GM23338 (cell line): ENCODE measurements at places on chromosomes 11 and 22. TPM values are rescaled to one million over a fixed set of nuclear protein-coding genes. Genes with fewer than 3 reads are reported as not detected.

- H3K27me3 ChIP-seq = no peaks in the 10 kb centered on the region
- H3K27ac ChIP-seq = no peak overlapping the region
- no peaks in the 10 kb centered on the region; the same call in 1 of the 2 replicates for H3K4me1 ChIP-seq
- no peak overlapping the region for H3K4me3 ChIP-seq
These were observed 243.4 kb upstream of the PLET1 start for GRCh38 chr11:112504056-112504455.

- peak; percentile 8 for DNase-seq
- H3K27me3 ChIP-seq = no peaks in the 10 kb centered on the region
- H3K4me1 ChIP-seq = no peaks in the 10 kb centered on the region
- H3K4me3 ChIP-seq = no peak overlapping the region
- no peak overlapping the region for H3K27ac ChIP-seq
These were observed 138.1 kb upstream of the ANO3 start for GRCh38 chr11:26193694-26194365.

The KLHDC7B gene
- total RNA-seq = 0.58 TPM in 1 of 2 replicates, not detected in the other

DNA sequence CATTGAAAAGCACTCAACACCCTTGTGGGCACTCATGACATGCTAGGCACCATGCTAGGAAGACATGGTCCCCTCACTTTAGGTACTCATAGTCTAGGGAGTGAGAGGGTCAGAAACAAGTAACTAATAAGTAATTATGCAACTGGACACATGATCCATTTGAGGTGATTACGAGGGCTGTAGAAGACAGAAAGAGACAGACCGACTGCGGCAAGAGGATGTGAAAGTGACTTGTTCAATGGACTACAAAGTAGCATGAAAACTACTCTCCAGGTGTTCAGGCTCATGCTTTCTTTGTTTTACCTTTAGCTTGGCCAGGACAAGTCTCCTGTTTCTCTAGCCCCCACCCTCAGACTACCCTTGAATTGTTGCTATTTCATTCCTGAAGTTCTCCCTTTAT lies 310.8 kb upstream of the SORL1-AS1 start:
- H3K4me1 ChIP-seq = 0 out of 2 replicates have a peak, but pooled peaks cover 3% of the 10 kb centered on the region
- no peak overlapping the region for H3K27ac ChIP-seq
- H3K36me3 ChIP-seq = no peaks in the 10 kb centered on the region

GRCh38 chr22:18091916-18092526 lies 14.2 kb downstream of the PEX26 start:
- H3K27me3 ChIP-seq = no peaks in the 10 kb centered on the region
- H3K4me3 ChIP-seq = no peak overlapping the region
- H3K4me1 ChIP-seq = no peaks in the 10 kb centered on the region
- no peak for DNase-seq
- no peak overlapping the region for H3K27ac ChIP-seq
- H3K36me3 ChIP-seq = peaks cover 12% of the 10 kb centered on the region

The OR5P2 gene
- 1.3 and 1.5 TPM in 2 replicates for total RNA-seq

DNA sequence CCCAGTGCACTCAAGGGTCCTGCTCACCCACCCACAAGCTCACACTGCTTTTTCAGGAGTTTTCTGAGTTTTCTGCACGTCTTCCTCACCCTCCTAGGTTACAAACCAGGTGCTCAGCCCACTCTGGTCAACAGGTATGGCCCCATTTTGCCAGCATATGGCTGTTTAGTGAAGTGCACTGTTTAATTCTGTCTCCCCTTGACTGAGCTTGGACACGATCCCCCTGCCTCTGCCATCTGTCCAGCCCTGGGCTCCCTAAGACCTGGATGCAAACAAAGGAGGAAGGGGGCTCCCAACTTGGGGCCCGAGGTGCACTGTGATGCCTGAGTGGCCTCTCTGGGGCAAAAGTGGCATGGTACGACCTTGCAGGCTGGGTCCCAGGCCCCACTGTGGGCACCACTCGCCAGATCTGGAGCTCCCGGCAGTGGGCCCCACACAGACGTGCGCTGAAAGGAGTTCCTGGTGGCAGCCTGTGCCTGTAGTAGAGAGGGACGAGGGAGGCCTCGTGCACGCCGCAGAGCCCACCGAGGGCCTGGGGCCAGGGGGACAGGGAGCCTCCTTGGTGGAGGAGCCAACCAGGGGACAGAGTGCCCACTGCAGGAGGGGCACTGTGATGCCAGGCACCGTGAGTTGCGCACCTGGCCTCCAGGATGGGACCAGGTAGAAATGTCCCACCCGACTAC lies 37.3 kb upstream of the COMT start:
- H3K4me3 ChIP-seq = no peak overlapping the region
- no peak for DNase-seq
- H3K27me3 ChIP-seq = no peaks in the 10 kb centered on the region
- H3K36me3 ChIP-seq = no peaks in the 10 kb centered on the region

DNA sequence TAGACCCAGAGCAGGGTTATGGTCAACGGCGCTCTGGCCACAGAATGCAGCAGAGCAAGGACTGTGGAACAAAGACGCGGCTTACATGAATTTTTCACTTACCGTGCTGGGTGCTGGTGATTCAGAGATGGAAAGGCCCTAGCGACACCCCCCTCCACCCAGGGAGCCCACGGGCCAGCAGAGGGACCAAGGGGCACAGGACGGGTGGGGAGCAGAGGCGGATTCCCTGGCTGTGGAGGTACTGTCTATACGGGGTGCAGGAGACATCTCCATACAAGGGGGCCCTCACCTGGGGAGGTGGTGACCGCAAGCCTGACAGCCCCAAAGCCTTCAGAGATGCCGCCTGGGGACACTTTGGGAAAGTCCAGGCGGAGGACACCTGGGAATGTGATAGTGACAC lies 1.1 kb upstream of the SEPTIN5 start:
- no peak overlapping the region for H3K4me3 ChIP-seq
- H3K27me3 ChIP-seq = peaks cover 49% of the 10 kb centered on the region
- no peak for DNase-seq
- peaks cover 4% of the 10 kb centered on the region; the same call in 1 of the 2 replicates for H3K4me1 ChIP-seq
- H3K36me3 ChIP-seq = no peaks in the 10 kb centered on the region

- H3K4me1 ChIP-seq = no peaks in the 10 kb centered on the region
- H3K27ac ChIP-seq = no peak overlapping the region
These were observed 46.0 kb upstream of the CCDC34 start for GRCh38 chr11:27409049-27409448.

- no peak for DNase-seq
- H3K36me3 ChIP-seq = no peaks in the 10 kb centered on the region
- no peaks in the 10 kb centered on the region for H3K4me1 ChIP-seq
- no peaks in the 10 kb centered on the region for H3K27me3 ChIP-seq
- no peak overlapping the region for H3K4me3 ChIP-seq
These were observed 42.1 kb downstream of the SLC1A2 start for GRCh38 chr11:35377262-35377661.

GRCh38 chr11:19790831-19791552 lies 78.4 kb downstream of the NAV2 start:
- peak; percentile 93 for DNase-seq
- no peaks in the 10 kb centered on the region for H3K27me3 ChIP-seq
- no peaks in the 10 kb centered on the region for H3K36me3 ChIP-seq
- H3K4me3 ChIP-seq = no peak overlapping the region
- no peak overlapping the region for H3K27ac ChIP-seq
- peaks cover 63% of the 10 kb centered on the region for H3K4me1 ChIP-seq
